ENCODE measurements at places on chromosomes 12 and 14.

GRCh38 chr12:58081488-58081887 is 140.1 kb downstream of the ATP23 start:
- no peak for DNase-seq

GRCh38 chr14:24851837-24852236 is 198.1 kb downstream of the STXBP6 start:
- no peak for DNase-seq

DNA sequence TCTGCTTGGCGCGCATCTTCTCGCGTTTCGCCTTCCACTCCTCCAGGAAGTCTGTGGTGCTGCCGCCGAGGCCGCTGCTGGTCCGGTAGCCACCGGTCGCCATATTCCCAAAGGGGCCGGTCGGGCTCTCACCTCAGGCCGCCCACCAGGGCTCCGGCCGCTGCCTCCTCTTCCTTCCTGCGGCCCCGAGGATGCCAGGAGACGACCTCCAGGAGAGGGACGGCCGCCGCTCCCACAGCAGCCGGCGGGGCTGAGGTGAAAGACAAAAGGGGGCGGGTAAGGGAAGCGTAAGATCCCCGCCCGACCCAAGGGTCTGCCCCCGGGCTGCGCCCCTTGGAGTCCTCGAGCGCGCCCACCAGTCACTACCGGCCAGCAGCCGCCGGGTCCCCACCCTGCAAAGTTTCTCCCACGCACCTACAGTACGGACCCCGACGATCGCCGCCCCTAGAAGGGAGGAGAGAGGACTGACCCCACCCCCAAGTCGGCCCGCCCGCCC is 574 bp downstream of the PAWR start:
- DNase-seq: no peak

DNA sequence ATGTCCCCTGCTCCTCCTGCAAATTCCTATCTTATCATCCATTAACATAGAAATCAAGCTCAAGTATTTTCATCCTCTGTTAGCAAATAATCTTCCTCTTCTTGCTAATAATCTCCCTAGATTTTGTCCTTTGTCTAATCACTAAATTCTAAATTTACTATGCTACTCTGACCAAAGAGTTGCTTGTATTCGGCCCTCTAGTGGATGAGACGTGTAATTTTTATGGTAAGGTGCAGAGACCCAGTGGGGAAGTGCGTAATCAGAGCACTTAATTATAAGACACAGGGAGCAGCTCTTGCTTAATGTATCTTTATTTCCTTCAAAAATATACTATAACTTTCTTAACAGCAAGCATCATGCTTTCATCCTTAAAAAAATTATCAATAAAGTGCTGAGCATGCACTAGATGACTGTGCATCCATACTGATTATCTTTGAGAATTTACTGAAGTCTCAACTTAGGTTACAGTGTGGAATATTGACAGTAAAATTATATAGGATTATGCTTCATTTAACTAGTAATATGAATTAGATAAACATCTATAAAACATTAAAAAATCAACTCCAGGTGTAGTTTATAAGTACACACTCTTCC is 212.6 kb downstream of the SLC16A7 start:
- no peak for DNase-seq

DNA sequence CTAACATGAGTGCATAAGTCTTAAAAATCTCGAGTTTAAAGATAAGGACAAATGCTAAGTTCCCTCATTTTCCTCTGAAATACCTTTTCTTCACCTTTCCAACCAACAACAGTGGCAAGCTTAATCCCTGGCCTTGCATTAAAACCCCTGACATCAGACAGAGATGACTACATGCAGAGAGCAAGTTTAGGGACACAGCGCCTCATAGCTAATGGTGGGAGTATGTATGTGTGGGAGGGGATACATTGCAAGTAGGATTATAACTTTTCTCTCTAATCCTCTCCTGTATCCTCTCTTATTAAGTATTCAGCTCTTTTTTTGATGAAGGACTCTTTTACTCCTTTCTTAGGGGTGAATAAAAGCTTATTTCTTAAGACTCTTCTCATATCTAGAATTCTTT is 547.1 kb downstream of the CCER1 start:
- no peak for DNase-seq

DNA sequence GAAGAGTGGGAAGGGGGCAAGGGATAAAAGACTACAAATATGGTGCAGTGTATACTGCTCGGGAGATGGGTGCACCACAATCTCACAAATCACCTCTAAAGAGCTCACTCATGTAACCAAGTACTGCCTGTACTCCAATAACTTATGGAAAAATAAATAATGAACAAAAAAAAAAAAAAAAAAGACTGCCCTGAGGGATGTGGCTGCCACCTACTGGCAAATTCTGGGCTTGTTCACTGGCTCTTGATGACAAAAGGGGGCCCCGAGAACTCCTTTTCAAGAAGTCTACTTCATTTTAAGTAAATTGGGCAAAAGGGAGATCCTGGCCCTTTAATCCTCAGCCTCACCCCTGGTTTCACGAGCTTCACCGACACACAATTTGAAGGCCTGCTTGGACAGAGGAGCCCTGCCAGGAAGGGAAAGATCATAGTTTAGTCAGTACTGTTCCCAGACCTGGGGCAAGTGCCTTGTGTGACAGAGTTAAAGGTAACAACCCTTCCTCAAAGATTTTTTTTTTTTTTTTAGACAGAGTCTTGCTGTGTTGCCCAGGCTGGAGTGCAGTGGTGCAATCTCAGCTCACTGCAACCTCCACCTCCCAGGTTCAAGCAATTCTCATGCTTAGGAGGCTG is 26.1 kb upstream of the STAC3 start:
- no peak for DNase-seq
